ENCODE measurements at places on chromosomes 12 and 14. TPM values are rescaled to one million over a fixed set of nuclear protein-coding genes. Genes with fewer than 3 reads are reported as not detected.

DENND5B gene
- total RNA-seq, result 0.38 TPM

TAS2R8 gene
- not detected for total RNA-seq

AMDHD1 gene
- total RNA-seq, result not detected

TSPAN19 gene
- not detected for total RNA-seq

ESPL1 gene
- 52.9 TPM for total RNA-seq

FGF23 gene
- not detected for total RNA-seq

FGD4 gene
- total RNA-seq, result 20.9 TPM

ARMH4 gene
- total RNA-seq, result 2.9 TPM

NEUROD4 gene
- not detected for total RNA-seq

SERPINA1 gene
- total RNA-seq, result 16.4 TPM

DNA sequence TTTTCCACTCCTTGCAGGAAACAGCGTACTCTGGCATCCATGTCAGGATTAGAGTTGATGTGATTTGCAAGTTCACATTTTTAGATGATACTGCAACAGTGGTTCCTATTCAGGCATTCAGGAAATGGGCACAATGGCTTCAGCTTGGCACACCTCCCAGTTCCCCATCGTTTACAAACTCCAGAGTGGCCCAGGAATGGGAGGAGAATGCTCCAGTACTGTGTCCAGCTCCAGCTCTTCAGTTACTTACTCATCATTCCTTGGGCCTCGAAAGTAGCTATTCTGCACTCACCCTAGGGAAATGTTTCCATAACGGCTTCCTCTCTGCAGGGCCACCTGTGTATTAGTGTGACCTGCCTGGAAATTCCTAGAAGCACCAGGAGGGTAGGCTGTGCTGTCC, 239.7 kb upstream of the RGS6 start:
- no peak for DNase-seq

GRCh38 chr12:22518998-22519397, 25.3 kb downstream of the C2CD5 start:
- no peak for DNase-seq

GRCh38 chr12:120620624-120621023, 19.8 kb upstream of the CABP1 start:
- no peak for DNase-seq

DNA sequence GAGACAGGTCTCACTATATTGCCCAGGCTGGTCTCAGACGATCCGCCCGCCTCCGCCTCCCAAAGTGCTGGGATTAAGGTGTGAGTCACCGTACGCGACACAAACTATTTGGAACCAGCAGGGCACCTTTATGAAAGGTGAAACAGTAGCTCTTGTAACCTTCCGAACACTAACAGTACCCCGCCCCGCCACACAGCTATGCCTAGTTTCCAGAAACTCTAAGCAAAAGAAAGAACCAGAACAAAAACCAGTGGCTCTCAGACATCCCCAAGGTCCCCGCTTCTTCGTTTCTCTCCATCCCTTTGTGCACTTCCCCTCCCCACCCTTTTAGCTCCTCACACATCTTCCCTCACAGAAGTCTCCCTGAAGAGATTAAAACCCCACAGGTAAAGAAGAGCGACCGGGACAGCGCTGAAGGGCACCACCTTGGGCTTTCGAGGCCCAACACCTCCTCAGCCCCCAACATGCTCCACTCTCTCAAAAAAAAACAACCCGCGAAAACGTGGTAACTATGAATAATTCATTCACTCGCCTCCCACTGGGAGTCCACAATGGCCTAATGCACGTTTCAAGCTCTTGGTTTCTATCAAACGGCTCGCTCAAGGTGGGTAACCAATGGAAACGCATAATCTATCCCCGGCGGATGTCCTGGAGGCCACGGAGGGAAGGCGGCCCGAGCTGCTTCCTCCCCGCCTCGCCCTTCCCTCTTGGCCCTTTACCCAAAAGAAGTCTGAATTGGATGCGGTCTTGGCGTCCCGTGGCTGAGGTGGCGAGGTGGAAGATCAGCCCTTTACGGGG, 877 bp downstream of the BAG5 start:
- no peak for DNase-seq

- DNase-seq, result no peak
Measured at GRCh38 chr12:53308276-53308675, 8.8 kb downstream of the MYG1 start.

GRCh38 chr12:54147186-54147585, 41.6 kb downstream of the SMUG1 start:
- no peak for DNase-seq

- DNase-seq, result no peak
Measured at GRCh38 chr14:24366413-24366720, 1.6 kb upstream of the NFATC4 start.

- no peak for DNase-seq
Measured at GRCh38 chr12:111450676-111451075, 45.0 kb downstream of the SH2B3 start.

DNA sequence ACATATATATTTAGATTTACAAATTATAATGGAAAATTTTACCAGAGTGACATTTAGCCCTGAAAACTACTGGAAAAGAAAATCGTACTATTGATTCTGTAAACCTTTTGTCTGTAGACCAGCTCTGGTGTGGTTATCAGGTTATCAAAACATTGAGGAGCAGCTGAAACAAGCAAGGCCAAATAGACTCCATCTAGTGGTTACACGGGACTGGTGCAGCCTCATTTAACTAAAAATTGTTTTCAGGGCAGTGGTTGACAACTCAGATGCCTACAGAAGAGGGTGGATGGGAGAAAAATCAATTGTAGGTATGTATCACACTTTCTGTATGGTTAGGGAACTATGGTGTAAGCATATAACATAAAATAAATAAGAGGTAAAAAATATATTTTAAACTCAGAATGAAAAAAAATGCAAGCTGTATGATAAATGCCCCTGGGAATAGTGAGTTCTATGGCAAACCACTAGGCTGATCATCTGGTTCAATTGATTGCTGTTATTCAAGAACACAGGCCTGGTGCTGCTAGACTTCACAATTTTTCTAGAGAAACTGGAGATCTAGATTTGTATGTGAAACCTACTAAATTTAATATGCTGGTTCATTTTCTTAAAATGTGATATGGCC, 51.2 kb downstream of the ACSS3 start:
- DNase-seq, result no peak

GRCh38 chr12:122012184-122012583, 9.5 kb upstream of the BCL7A start:
- no peak for DNase-seq

- DNase-seq, result no peak
Measured at GRCh38 chr14:88305528-88306322, 17.3 kb downstream of the KCNK10 start.

- DNase-seq, result no peak
Measured at GRCh38 chr12:42056130-42056529, 88.5 kb downstream of the GXYLT1 start.

- no peak for DNase-seq
Measured at GRCh38 chr12:11460343-11461023, 65.1 kb upstream of the PRB2 start.

GRCh38 chr12:46207644-46208043, 61.2 kb downstream of the SLC38A1 start:
- DNase-seq, result no peak

DNA sequence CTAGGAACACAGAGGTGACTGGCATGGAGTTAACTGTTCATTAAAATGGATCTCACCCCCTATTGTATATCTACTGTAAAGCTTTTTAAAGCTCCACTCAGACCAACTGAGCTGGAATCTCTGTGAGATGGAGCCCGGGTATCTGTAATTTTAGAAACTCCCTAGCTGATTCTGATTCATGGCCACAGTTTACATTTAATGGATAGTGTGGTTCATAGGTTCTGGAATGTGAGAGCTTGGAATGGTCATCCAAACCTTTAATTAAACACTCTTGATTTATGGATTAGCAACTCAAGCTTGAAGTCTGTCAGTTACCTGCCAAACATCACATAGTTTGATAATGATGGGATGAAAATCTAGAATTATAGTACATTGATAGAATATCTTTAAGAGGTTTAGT, 183.8 kb downstream of the SLC25A21 start:
- DNase-seq, result no peak

DNA sequence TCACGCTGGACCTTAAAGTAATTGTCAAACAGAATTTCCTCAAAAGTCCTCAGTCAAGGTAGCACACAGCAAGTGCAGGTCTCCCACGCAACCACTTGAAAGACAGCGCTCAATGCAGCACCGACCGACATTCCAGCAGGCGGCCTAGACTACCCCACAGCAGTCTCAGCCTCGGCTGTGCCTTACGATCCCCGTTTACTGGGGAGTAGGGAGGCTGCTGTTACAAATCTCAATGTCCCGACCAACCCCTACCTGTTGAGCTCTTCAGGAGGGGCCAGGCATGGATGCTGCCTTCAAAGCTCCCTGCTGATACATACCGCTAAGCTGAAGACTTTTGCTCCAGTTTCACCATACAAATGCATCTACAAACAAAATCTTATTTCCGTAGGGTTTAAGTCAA, 21.8 kb downstream of the VPS37B start:
- no peak for DNase-seq

GRCh38 chr12:108591267-108591980, 6.5 kb downstream of the TMEM119 start:
- DNase-seq, result no peak

GRCh38 chr12:29316752-29317151, 64.2 kb downstream of the ERGIC2 start:
- no peak for DNase-seq

DNA sequence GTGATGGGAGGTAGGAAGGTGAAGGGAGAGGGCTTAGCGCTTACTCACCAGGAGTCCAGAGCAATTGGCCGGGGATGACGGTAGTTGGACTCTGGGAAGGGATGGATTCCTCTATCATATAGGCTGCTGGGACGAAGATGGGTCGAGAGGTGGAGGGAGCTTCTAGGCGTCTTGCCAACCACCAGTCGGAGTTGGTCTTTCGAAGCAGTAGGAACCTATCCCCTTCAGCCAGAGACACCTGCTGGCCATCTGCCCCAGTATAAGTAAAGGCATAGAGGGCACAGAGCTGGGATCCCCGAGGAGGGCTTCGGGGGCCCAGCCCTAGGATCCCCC, 657 bp downstream of the ARHGAP9 start:
- DNase-seq, result no peak

GRCh38 chr12:113302886-113303640, 31.8 kb downstream of the SLC8B1 start:
- DNase-seq, result no peak

DNA sequence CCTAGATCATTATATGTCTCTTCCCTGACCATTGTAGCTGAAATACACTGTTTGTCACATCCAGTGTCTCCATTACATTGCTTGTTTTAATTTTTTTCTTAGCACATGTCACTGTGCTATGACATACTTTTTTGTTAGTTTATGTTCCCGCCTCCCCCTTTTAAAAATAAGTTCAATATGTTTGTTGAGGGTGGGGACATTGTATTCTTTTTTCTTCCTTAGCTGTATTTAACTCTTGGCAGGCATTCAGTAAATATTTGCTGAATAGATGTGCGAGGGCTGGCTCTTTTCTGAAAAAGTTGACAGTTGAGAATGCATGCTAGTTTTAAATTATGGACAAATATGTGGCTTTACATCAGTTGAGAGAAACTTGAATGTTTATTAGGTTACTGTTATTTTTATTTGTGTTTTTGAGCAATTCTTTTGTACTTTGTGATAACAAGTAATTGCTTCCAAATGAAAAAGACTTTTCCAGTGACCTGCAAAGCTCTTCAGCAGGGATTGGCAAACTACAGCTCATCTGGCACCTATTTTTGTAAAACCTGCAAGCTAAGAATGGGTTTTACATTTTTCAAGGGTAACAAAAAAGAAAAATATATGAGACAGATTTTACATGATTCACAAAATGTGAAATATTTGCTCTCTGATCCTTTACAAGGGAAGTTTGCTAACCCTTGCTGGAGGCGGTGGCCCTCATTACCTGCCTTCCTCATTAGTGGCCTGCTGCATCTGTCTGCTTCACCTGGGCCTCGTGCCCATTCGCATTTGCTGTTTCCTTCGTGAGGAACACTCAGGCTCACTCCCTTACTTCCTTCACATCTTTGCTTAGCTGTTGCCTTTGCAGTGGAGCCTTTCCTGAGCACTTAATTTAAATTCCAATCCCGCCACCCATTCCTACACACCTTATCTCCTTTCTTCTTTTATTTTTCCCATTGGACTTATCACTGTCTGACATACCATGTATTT, 229.4 kb downstream of the ERC1 start:
- no peak for DNase-seq

DNA sequence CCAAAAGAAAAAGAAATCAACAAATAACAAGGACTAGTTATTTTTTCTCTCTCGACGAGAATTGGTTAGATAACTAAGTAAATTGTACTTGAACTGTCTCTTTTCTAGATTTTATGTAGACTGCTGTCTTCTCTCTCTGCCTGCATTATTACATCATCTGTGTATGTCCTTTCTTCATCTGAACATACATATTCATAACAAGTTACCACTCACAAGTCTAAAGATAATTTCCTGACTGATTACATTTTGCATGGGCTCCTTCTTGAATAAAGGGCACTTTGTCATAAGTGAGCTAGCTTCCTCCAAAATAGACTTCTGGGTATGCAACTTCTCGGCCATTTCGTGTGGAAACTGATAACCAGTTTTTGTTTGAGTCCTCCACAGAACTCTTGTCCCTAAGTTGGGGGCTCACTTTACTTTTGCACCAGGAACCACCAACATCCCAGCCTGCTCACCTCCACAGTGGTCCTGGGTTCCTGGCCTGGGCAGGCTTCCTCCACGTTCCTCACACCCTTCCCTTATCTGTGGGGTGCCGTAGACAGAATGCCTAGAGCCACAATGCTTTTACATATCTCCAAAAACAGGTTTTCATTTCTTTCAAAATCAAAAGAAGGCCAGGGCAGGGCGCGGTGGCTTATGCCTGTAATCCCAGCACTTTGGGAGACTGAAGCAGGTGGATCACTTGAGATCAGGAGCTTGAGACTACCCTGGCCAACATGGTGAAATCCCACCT, 6.2 kb upstream of the DDX47 start:
- no peak for DNase-seq

DNA sequence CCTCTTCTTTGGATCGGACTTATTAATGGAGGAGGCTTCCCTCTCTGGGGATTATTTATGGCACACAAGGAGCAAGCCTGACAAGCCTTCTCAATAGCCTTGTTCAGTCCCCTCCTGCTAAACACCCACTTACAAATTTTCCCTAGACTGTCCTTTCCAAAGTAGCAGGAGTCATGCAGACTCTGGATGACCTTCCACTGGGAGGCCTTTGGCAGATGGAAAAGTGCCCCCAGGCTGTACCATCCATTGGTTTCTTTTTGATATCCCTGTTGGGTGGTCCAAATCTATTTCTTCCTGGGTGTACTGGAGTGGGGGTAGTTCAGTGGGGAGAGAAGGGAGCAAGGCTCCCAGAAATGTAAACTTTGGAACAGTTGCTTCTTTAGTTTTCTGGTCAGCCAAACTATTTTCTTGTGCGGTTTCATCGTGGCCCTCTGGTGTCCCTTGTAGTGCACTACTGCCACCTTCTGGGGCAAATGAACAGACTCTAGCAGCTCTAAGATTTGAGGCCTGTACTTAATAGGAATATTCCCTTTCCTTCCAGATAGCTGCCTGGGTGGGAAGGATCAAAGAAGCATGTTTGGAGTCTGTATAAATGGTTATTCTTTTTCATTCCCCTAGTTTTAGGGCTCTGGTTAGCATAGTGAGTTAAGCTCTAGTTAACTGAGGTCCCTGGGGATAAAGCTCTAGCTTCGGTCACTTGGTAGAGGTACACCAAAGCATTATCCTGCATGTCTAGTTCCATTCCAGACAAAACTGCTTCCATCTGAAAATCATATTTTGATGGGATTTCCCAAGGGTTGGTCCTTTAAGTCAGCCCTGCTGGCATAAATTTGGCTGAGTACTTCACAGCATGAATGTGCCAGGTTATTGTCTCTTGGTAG, 409.5 kb downstream of the SLC6A15 start:
- DNase-seq, result no peak

GRCh38 chr12:26789731-26790644, 43.0 kb downstream of the ITPR2 start:
- DNase-seq, result no peak

Data from esophagus squamous epithelium (tissue), 5 donors.